ENCODE measurements at places on chromosomes 1 and 21.

DNA sequence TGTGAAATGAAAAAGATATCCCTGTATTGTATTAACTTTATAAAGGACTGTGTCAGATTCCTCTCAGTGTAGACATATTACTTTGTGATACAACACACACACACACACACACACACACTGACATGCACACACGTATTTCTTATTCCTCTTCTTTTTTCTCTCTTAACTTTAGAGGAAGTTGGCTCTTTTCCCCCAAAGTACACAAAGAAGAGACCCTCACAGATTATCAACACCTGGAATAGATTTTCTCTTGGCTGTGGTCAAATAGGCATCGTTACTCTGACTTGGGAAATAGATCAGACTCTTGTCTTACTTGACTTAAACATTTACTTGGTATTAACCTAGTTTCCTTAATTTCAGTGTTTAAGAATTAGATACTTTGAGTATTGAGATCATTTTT lies 792.8 kb downstream of the ADGRL2 start:
- DNase-seq, result no peak

DNA sequence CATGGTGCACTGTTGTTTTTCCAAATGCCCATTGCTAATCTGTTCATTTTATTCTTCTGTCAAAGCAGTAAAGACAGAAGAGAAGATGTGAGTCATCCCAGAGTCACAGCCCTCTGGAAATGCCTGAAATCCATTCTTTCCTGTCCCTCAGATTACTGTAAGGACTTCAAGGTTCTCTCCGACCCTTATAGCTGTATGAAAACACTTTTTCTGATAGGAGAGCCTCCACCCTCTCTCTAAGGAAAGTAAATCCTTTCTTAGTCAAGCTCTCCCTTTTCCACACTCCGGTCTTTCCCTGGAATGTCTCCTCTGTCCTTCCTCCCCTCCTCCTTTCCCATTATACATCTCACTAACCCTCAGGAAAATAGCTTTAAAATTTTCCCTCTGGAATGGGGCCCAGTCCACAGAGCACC lies 3.5 kb upstream of the PRDX6 start:
- DNase-seq, result peak; percentile 32

GRCh38 chr1:206768472-206769303 lies 1.9 kb upstream of the IL19 start:
- no peak for DNase-seq

DNA sequence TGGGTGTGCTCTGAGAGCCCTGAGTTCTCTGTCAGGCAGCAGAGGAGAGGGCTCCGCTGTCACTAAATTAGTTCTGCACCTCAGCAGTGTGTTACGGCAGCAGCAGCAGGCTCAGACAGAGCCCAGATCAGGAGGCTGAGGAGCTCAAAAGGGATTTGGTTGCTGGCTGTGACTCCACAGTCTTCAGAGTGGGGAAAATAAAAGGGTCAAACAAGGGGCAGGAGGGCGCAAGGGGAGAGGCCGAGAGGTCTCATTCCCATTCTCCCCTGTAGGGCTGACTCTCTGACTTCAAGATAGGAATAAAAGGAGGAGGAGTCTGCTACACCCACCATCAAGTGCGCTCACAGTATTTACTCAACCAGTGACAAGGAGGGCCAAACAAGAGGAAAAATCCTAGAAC lies 9.2 kb upstream of the SLC45A3 start:
- no peak for DNase-seq

DNA sequence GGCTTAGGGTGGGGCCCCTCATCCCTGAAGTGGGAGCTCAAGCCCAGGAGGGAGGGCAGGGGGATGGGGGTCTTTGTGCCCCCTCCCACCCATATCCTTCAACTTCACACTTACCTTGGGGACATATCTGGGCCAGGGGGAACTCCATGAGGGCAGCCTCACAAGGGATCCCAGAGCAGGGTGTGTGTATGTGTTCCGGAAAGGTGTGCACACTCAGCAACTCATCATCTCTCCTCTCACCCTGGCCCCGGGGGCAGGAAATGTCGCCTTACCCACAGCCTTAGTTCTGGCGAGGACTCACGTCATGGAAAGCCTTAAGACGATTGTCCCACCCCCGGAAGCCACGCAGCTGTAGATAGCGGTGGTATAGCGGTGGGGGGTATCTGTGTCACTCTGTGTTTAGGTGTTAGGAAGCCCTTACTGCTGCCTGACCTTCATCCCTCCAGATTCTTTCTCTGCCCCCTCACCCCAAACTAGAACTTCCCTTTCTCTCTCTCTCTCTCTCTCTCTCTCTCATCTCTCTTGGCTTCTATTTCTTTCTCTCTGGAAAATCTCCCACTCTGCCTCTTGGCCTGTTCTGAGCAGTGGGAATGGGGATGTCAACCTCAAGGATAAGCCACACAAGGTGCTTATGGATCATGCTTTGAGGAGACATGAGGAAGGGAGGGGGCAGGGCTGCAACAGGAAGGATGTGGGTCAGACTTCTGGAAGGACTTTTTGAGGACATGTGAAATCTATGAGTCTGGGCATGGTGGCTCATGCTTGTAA lies at the start of gene SH2D2A:
Gene SH2D2A, minus strand, starts transcription at position 288 of the 768 bp plus-strand sequence. Its CDS starts 140 bp downstream, at position 148.
- DNase-seq, result no peak
